Spinal cord (tissue), 10 donors: ENCODE measurements at places on chromosomes 2 and 18.

GRCh38 chr18:22547807-22548561 is 130.3 kb upstream of the CTAGE1 start:
- no peak for DNase-seq

DNA sequence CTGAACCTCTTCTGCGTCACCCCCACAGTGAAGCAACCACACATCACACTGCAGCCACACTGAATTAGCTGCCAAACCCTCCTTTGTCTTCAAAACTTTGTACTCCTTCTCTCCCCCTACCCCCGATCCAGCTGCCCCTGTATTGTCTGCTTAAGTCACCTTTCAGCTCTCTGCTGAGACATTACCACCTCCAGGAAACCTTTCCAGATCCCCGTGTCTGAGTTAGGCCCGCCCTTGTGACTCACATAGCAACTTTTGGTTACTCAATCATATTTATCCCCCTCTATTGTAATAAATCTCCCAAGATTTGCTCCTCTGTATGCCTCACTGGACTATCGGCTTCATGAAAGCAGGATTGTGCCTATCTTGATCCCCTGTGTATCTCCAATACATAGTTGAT is 82.8 kb upstream of the CDCA7 start:
- no peak for DNase-seq

- peak; percentile 58 for DNase-seq
These were observed 90.0 kb upstream of the TAF1B start for GRCh38 chr2:9753276-9753600.

DNA sequence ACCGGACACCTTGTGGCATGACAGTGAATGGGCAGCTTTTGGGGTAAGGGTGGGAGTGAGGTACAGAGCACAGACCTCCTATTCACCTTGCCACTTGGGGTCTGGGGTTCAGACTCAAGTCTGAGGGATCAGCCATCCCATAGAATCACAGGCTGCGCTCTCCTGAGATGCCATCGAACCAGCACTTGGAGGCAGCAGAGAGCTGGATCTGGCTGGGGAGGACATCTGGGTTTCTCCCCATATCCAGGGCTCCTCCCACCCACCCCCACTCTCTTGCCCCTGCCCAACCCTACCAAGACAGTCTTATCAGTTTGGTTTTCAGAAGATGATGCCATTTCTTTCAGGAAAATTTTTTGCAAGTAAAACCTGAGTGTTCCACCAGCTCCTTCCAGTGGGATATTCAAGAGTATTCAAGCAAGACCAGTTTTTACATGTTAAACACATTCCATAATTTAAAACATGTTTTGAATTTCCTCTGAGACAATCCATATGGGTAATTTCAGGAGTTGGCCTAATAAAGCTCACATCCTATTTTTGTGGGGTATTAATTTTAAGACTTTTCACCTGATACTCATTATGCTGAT is 29.2 kb upstream of the TEX44 start:
- no peak for DNase-seq

DNA sequence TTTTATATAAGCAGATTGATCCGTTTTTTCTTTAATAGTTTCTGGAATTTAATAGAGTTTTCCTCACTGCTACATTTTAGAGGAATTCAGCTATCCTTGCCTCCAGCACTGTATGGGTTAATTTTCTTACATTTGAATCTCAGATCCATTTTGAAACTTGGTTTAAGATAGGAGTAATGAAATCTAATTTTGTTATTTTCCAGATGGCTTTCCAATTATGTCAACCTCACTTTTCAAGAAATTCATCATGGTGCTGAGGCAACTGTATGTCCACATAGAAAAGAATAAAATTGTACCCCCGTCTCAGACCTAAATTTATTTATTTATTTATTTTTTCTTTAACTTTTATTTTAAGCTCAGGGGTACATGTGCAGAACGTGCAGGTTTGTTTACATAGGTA is 105.1 kb downstream of the EPB41L5 start:
- no peak for DNase-seq

GRCh38 chr2:59745085-59745484 is 808.4 kb downstream of the BCL11A start:
- DNase-seq, result no peak

- DNase-seq, result peak; percentile 48
These were observed at the start of gene MC5R for GRCh38 chr18:13823707-13824395. TSS of gene MC5R (plus strand) at chr18:13824149. CDS start at chr18:13825766, 1,617 bp downstream.

- DNase-seq, result no peak
These were observed 45.2 kb downstream of the MAIP1 start for GRCh38 chr2:200000444-200001163.

DNA sequence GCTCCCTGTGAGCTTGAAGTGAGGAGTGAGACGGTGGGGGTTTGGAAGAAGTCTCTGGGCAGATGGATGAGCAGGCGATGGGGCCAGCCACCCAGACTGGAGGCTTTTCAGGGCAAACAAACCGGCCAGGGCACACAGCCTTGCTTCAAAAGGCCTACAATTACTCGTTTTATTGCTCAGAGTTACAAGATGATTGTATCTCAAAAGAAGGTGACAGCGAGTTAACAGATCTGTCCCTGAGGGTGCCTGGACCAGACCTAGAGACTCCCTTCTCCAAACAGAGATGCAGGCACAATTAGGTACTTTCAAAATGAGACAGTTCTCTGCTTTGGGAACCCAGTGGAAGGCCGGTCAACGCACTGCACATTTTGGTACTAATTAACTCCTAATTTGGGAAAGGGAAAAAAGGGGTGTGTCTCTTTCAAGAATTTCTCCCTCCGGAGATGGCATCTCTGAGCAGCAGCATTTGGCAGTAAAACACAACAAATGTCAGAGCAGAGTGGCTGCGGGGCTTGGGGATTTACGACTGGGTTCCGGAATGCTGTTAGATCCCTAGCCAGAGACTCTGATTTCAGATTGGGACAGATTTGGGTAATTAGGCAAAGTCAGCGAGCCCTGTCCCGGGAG is 226.7 kb downstream of the TTC32 start:
- DNase-seq, result peak; percentile 59

GRCh38 chr2:96647681-96648080 is 5.1 kb downstream of the FER1L5 start:
- DNase-seq, result no peak

DNA sequence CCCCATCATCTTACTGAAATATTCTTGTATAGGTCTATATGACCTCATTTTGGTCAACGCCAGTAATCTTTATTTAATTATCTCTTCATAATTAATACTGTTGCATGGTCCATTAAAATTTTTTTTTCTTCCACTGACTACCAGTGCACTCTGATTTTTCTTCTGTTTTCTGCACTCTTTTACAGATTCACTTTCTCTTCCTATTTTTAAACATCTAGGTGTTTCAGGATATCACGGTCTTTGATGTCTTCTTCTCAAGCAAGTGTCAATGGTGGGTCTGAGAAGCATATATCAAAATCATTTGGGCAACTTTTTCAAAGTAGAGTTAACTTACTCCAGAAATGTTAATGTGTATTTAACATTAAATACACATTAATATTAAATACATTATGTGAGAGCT is 51.4 kb downstream of the CCDC141 start:
- DNase-seq, result no peak

DNA sequence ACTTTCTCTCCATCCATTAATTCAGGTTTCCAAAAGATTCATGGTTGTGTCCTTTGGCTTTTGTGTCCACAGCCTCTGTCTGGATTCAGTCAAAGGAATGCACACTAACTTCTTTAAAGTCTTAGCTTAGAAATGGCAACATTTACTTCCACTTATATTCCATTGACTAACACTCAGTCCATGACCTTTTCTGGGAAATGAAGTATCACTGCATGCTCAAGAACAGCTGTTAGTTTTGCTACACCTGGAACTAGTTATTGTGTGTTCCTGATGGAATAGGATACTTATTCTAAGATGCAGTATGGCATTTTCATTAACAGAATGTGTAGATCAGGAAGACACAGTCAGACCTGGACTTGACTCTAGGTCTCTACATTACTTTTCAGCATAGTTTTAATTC is 88.8 kb downstream of the KYNU start:
- no peak for DNase-seq

GRCh38 chr2:179954026-179954425 is 53.1 kb downstream of the CWC22 start:
- no peak for DNase-seq

DNA sequence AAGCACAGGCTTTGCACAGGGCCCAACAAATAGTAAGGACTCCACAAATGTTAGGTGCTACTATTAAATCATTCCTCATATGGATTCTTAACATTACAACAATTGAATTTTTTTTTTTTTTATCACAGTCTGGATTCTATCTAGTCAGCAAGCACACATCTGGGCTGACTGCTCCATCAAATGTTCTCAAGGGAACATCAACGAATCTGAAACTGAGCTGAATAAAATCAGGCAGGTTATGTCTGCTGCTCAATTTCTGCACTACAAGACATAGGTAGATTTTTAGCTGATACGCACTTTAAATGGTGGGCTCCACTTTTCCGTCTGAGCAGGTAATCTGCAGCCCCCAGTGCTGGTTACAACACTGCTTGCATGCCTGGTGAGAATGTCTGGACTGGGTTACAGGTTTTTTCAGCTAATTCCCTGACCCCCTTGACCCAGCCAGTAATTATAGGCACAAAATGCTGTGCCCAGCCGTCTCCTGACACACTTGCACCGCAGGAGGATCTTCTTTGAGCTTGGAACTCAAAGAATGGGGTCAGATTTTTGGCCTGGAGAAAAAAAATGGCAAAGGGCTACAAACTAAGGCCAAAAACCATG is 44.6 kb downstream of the ADD2 start:
- DNase-seq, result no peak

- DNase-seq, result no peak
These were observed 28.6 kb downstream of the RMC1 start for GRCh38 chr18:23531912-23532311.

DNA sequence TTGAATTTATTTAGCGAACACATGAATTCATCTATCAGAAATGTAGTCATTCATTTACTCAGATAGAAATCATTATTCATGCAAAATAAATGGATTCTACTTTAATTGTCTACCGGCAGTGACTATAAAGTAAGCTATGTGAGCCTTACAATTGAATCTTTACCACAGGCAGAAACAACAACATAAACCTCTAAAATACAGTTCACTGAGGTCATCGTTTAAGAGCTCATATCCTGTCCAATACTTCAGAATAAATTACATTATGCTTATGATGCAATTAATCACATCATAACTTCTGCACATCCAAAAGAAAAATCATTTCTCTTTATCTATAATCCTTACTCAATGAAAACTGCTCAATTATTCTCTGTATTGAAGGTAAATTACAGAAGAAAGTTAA is 244.7 kb downstream of the HNMT start:
- DNase-seq, result no peak

GRCh38 chr2:216492597-216493333 is 5.9 kb upstream of the RPL37A start:
- no peak for DNase-seq

DNA sequence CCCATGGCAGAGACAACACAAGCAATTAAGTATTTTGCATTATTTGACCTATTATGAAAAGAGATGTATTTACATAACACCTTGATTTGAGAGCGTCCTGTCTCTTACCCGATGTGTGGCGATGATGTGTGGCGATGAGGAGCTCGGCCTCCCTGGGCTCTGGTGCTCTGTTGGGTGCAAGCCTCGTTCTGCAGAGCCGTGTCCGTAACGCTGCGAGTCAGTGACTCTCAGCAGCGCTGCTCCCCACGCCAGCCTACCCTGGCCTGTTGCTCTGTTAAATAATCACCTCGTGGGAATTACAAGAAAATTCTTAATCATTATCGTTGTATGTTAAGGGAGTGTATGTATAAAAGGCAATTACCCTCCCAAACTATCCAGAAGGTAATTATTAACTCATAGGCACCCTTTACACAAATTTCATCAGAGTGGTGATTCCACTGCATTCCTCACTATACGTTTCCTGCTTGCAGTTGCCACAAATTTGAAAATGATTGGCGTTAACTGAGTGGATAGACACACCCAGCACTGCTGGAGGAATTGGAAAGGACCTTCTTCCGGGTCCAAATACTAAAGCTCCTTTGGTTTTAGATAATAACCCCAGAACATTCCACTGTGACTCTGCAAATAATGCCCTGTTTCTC is 52.0 kb upstream of the NFATC1 start:
- no peak for DNase-seq

DNA sequence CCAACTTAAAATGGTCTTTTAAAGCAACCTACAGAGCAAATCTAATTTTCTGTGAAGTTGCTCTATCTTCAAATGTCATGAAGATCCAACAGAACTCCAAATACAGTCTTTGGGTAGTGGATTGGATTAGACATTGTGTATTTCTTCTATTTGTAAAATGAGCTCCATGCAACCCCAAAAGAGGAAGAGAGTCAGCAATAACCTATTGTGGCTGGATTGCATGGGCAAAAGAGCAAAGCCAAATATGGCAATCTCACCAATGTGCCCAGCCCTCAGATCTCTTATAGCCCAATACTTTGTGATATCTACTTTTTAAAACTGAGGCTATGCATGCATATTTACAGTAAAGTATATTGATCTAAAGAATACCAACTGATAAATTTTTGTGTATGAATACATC is 146.3 kb downstream of the TXNL1 start:
- no peak for DNase-seq

DNA sequence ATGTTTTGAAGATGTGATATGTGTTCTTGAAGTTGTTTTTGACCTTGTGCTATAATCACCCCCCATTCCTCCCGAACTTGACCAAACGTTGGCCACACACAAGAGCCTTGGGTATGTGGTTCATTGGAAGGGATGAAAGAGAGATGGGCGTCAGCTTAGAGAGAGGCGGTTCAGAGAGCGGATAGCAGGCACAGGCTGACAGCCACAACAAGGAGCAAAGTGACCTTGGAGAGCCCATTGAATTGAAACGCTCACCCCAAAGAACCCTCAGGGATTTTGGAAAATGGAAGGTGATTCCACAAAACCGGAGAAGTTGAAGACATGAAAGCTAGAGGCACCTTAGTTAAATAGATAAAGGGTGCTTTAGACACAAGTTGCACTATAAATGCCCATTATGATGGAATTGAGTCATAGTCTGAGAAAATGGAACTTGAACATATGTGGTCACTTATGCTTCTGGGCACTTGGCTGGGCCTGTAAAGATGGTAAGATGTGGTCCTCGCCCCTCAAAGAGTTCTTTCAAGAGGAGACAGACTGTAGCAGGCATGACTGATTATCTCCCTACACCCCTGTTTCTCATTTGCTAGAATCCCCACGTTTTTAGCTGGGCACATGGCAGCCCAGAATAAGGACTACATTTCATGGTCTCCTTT is 188.5 kb upstream of the HAAO start:
- DNase-seq, result no peak

DNA sequence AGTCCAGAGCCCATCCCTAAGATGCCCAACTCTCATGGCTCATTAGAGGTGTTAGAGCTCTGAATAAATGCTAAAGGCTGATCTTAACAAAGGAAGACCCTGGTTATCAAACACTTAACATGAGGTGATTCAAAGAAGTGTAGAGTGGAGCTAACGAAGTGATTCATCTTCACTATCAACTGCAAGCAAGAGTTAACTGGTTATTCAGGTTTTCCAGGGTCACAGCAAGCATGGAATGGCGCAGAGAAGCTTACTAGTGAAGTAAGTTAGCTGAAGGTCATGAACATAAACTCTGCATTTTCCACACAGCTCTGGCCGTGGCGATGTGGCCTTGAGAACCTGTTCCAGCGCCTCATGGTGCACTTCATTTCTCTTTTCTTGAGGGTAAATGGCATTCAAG is 17.0 kb downstream of the RND3 start:
- DNase-seq, result no peak
